M059J (cell line): ENCODE measurements at places on chromosomes 3 and 15. TPM values are rescaled to one million over a fixed set of nuclear protein-coding genes. Genes with fewer than 3 reads are reported as not detected.

Gene GHRL
- total RNA-seq = not detected in 2 replicates

Gene HHLA2
- not detected in 2 replicates for total RNA-seq

Gene GLDN
- 0.74 and 1.6 TPM in 2 replicates for total RNA-seq

Gene VWA5B2
- total RNA-seq = not detected in 2 replicates

Gene CISH
- total RNA-seq = 0.81 and 0.99 TPM in 2 replicates

Gene RAD54L2
- total RNA-seq = 5.8 and 7.4 TPM in 2 replicates

DNA sequence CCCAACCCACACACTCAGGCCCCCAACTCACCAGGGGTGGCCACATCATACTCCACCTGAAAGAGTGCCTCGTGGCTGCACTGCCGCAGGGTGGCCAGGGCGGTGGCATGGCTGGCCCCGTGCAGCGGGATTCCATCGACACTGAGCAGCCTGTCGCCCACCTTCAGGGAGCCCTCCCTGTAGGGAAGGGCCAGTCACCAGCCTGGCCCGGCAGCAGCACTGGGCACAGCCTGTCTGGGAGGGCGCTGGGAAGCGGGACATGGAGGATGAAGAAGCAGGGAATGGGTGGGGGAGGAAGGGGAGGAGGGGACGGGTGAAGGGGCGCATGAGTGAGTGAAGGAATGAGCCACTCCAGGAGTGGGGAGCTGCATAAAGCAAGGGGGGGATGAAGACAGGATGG is 18.5 kb downstream of the GRIP2 start:
- DNase-seq = no peak

- peak; percentile 86 for DNase-seq
Measured at GRCh38 chr3:124730129-124730940, at the start of gene UMPS. TSS of gene UMPS (plus strand) at chr3:124730452. CDS start at chr3:124730472, 20 bp downstream.

DNA sequence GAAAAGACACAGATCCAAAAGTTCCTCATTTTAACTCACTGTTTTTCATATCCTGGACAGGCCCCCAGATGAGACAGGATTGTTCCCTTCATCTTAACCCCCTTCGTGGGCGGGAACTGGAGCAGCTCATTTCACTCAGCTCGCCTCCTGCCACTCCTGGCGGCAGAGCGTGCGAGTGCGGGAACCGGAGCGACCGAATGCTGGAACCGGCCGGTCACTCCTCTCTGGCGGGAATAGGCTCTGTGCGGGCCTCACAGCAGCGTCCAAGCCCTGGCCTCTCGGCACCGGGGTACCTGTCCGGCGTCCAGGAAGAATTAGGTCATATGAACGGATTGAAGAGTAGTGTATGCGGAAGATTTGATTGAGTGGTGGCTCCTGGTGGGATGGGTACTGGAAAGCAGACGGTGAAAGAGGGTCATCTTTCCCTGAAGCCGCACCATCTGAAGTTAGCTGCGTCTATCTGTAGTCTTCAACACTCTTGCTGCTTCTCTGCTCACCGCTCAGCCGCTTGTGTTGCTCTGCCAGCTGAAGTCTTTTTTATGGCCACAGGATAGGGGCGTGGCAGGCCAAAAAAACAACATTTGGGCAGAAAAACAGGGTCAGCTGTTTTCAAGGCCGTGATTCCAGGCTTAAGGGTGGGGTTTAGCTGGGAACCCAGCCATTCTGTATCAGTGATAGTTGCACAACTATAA is 42.3 kb upstream of the FXR1 start:
- no peak for DNase-seq

- DNase-seq = no peak
Measured at GRCh38 chr3:44924457-44925084, 50.2 kb downstream of the TGM4 start.

DNA sequence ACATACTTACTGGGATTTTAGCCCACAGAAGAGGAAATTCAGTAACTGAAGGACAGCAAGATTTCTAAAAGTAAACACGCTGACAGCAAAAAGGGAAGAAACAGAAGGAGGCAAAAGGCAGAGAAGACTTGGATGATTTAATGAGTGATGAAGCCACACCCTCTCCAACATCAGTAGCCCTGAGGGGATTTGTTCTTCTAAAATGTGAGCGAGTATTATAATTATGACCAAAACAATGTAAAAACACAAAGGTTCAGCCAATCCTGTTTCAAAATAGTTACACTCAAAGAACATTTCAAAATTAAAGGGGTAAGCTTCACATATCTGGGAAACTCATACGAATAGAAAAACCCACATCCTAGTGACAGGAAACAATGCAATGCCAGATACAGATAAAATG is 25.0 kb downstream of the MCCC1 start:
- peak; percentile 81 for DNase-seq

DNA sequence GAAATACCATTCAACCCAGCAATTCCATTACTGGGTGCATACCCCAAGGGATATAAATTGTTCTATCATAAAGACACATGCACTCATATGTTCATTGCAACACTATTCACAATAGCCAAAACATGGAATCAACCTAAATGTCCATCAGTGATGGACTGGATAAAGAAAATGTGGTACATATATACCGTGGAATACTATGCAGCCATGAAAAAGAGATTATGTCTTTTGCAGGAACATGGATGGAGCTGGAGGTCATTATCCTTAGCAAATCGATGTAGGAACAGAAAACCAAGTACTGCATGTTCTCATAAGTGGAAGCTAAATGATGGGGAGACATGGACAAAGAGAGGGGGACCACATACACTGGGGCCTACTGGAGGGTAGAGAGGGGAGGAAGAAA is 5.5 kb upstream of the MYRIP start:
- DNase-seq = no peak

DNA sequence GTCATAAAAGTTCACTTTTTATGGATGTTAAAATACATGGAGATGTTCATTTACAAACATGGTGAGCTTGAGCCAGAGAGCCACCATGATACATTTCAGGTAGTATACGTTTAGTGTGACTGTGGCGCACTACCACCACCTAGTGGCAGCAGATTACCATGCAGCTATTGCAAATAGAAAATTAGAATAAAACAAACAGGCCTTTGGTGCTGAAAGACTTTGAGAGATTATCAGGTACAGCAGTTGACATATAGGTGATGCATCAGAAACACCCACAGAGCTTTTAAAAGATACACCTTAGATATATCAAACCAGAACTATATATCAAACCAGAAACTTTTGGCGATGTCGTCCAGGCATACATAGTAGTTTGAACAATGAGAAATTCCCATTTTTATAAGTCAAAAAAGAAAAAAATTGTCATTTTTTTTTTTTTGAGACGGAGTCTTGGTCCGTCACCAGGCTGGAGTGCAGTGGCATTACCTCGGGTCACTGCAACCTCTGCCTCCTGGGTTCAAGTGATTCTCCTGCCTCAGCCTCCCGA is 42.0 kb upstream of the ICE2 start:
- peak; percentile 65 for DNase-seq

- no peak for DNase-seq
Measured at GRCh38 chr15:83413054-83413719, 34.0 kb upstream of the SH3GL3 start.

GRCh38 chr3:182479419-182480336 is 313.6 kb upstream of the ATP11B start:
- DNase-seq = no peak

- no peak for DNase-seq
Measured at GRCh38 chr15:72252663-72253299, 19.6 kb downstream of the PARP6 start.

- no peak for DNase-seq
Measured at GRCh38 chr15:100650685-100651084, 48.3 kb downstream of the ASB7 start.

GRCh38 chr15:63473749-63473998 is 30.7 kb upstream of the USP3 start:
- DNase-seq = no peak

GRCh38 chr3:105480768-105481167 is 114.1 kb downstream of the ALCAM start:
- DNase-seq = no peak

DNA sequence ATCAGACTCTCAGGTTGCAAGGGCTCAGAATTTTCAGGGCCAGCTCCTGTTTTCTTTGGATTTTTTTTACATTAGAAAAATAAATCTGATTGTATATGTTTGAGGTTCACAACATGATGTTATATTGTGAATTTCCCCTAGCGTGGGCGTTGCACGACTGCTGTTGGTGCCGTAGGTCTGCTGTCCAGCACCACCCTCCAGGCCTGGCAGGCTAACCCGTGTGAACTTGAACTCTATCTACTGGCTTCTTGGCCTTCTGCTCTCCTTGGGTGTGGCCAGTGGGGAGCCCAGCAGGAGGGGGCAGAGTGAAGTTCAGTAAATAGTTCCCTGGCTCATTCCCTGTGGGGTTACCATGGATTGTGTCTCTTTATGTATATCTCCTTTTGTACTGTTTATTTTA is 80.5 kb upstream of the RORA start:
- no peak for DNase-seq

DNA sequence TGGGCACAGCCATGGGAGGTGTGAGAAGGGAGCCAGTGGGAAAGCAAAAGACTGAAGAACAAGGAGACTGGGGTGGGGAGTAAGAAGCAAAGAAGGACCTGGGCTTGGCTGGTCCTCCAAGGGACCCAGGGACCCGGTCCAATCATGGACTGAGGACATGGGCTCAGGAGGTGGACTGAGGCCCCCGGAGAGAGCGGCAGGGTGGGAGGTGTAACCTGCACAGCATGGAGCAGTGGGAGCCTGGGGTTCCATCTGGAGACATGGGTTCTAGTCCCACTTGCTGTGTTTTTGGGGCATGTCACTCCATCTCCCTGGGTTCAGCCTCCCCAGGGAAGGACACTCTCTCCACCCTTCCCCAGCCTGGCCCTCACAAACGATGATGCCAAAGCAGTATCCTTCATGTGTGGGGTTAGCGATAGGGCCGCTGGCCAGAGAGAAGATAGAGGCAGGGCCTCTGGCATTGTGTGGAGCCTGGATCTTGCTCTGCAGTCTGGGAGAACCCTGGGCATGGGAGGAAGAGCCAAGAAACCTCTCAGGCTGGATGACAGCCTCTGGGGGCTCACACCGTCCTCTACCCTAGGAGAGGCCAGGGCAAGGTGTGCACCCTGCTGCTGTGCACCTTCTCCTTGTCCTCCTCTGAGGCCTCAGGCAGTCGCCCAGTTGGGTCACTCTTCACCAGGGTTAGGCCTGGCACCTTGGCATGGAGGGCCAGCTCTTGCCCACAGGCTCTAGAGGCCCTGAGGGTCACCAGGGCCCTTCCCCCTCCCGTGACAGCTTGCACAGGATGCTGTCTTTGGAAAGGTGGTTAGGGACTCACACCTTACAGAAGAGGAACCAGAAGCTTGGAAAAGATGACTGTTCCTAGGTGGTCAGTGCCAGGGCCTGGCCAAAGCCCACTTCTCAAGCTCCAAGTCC is 26.0 kb downstream of the FBXW12 start:
- no peak for DNase-seq
